CD4-positive, alpha-beta T cell (primary cell): ENCODE measurements at places on chromosomes 2 and 18.

DNA sequence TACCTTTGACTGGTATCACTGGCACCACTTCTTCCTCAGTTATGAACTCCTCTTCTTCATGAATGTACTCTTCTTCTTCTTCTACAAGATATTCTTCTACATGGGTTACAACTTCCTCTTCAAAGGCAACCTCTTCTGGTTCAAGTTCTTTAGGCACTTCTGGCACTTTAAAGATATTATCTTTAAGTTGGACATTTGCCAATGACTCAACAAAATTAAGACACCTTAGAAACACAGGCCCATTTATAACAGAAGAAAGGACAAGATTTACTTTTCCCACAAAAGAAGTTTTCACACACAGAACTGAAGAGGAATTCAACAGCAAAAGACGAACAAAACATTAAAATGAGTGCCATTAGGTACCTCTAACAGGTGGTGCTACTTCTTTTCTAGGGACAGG is 127.3 kb downstream of the TTN start:
- DNase-seq, result no peak

DNA sequence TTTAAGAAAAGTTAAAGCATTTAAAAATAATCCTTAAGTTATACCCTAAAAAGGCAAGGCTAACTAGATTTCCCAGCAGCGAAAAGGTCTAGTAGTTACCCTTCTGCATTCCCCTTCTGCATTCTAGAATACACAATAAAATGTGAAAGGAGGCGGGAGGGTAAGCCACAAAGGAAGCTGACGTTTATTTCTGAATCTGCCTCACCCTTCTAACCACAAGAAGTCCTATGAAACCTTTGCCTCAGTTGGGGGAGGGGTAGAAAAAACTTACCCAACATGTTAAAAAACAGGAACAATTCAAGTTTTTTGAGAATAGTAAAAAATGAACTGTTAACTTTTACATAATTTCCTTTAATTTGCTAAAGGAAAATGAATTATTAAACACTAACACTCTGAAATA is 11.3 kb downstream of the STK17B start:
- DNase-seq, result no peak

- no peak for DNase-seq
Observed at GRCh38 chr2:69181806-69182427, 168.9 kb downstream of the ANTXR1 start.

DNA sequence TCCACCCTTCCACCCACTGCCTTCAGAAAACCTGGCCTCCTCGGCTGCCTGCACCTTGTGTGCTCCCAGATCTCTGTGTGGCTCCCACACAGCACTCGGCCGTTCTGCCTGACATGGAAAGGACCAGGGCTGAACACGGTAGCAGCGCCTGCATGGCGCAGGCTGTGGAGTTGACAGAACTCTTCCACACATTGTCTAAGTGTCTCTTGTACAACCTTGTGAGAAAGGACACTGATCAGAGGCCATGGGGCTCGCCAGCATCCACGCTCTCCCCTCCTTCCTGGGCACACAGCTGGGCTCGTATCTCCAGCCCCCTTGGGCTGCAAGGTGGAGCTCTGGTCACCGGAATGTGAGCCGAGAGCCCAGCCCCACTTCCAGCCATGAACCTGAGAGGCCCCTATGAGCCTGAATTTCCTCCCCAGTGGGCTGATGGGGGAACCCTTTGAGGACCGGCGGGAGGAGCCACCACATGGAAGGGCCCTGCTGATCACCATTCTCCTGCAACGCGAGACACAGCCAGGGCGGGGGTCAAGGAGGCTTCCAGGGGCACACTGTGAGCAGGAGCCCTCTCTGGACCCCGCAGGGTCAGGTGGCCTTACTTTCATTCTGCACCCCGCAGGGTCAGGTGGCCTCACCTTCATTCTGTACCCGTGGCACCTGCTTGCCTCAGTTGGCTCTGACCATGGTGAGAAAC is 314.2 kb upstream of the MYT1L start:
- no peak for DNase-seq

DNA sequence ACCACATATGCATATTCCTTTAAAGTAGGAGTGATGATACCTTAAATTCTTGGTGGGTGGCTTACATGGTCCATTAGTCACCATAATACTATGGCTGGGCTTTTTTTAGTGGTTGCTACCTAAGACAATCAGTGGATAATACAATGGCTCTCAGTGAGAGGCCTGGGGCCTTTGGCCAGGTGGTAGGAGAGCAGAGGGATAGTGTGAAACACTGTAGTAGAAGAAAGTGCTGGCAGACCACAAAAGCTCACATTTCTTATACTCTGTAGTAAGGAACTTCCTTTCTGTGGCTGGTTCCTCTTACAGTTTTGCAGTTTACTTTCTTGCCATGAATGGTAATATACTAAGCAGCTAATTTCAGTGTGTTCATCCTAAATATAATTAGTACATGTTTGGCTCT is 583.5 kb downstream of the XIRP2 start:
- no peak for DNase-seq

GRCh38 chr2:208179028-208179609 is 10.7 kb downstream of the C2orf80 start:
- no peak for DNase-seq

- DNase-seq, result no peak
Observed at GRCh38 chr18:13070460-13070859, 79.3 kb downstream of the CEP192 start.

DNA sequence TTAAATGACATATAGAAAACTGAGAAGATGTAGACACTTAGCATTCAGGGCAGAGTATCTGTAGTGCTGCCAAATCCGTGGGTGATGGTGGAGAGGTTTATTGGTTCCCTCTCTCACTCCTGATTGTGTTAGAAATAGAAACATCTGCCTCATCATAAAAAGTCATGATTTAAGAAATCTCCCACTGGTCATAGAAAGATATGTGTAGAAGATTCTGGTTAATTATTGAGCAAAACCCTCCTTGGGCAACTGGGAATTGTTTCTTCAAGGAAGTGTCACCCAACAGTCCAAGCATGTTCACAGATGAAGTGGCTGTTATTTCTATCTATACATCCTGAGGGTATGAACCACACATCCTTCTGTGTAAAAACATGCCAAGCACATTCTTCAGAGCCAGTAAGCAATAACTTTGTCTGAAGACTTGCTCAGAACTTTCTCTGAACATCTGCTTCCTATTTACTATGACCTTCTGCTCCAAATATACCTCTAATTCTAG is 33.6 kb upstream of the CHRNA1 start:
- DNase-seq, result no peak

DNA sequence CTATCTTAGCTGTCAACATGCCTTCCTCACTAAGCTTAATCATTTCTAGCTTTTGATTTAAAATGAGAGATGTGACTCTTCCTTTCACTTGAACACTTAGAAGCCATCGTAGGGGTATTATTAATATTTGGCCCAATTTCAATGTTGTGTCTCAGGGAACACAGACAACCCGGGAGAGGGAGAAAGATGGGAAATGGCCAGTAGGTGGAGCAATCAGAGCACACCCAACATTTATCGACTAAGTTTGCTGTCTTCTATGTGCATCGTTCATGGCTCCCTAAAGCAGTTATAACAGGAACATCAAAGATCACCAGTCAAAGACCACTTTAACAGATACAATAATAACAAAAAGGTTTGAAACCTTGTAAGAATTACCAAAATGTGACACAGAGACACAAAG is 110.2 kb downstream of the OLA1 start:
- no peak for DNase-seq

- no peak for DNase-seq
Observed at GRCh38 chr2:86037141-86037794, 68.4 kb downstream of the POLR1A start.

DNA sequence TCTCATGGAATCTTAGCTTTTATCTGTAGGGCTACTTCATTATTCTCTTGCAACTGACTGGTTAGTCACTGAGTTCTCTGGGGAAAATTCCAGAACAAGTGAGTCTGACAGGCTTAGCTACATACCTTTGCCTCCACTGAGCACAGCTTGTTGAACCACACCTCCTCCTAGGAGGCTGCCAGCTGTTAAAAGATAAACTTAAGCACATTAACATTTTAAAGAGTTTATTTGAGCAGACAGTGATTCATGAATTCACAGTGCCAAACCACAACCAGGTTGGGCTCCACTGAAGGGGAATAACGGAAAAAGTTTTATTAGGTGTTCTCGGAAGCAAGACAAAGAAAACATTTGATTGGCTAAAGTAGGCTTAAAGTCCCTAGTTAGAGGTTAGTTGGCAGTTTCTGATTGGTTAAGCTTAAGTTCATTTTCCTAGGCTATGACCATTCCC is 12.5 kb upstream of the SLC38A11 start:
- DNase-seq, result no peak

- no peak for DNase-seq
Observed at GRCh38 chr2:7693246-7694075, 776.2 kb downstream of the RNF144A start.

DNA sequence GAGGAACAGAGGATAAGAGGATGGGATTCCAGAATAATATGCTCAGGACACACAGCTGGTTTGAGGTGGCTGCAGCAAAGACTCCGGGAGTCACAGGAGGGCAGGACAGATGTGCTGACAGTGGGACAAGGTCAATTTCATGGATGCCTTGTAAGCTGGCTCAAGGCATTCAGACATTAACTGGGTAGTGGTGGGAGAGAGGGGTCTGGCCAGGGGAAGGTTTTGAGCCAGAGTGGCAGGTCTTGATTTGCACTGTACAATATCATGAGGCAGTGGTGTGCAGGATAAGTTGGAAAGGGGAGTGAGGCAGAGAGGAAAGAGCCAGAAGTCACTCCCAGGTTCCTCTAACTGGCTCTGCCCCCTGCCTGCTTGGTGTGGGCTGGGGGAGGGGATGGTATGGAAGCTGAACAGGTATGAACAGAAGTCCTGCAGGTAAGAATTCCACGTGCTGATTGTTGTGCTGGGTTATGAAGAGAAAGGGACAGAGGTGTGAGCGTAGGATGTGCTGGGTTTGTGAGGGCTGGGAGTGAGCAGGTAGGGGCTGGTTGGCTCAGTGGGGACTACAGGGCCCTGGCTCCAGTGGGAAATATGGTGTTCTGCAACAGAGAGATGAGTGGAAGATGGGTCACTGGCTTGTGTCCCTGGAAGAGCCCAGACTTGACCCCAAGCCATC is 141.7 kb upstream of the COPS8 start:
- DNase-seq, result no peak

- DNase-seq, result no peak
Observed at GRCh38 chr2:127864877-127865276, 6.9 kb upstream of the POLR2D start.

DNA sequence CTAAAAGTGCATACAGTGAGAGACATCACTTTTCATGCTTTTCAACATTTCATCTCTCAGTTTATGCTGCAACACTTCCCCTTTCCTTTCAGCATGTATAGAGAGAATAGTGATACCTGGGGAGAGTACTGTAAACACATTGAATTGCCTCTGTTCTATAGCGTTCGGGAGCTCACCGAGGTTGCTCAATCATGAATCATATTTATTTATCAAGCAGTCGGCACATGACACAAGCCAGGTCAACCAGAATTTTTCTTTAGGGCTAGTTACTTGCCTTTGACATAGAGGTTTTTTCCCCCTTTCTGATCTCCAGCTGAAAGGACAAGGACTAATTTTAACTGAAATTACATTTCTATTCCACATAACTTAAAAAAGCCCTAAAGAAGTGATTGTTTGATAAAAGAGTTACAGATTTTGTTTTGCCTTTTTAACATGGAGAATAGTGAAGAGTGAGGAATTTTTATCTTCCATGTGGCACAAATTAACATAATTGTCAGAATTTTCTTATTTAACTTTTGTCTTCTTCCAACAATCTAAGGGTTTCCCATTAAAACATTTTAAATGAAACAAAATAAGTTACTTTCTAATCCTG is 690.9 kb upstream of the TMEFF2 start:
- DNase-seq, result no peak

- DNase-seq, result no peak
Observed at GRCh38 chr2:32011485-32011960, 715 bp upstream of the MEMO1 start.

- no peak for DNase-seq
Observed at GRCh38 chr18:8718401-8718913, 13.1 kb downstream of the MTCL1 start.

DNA sequence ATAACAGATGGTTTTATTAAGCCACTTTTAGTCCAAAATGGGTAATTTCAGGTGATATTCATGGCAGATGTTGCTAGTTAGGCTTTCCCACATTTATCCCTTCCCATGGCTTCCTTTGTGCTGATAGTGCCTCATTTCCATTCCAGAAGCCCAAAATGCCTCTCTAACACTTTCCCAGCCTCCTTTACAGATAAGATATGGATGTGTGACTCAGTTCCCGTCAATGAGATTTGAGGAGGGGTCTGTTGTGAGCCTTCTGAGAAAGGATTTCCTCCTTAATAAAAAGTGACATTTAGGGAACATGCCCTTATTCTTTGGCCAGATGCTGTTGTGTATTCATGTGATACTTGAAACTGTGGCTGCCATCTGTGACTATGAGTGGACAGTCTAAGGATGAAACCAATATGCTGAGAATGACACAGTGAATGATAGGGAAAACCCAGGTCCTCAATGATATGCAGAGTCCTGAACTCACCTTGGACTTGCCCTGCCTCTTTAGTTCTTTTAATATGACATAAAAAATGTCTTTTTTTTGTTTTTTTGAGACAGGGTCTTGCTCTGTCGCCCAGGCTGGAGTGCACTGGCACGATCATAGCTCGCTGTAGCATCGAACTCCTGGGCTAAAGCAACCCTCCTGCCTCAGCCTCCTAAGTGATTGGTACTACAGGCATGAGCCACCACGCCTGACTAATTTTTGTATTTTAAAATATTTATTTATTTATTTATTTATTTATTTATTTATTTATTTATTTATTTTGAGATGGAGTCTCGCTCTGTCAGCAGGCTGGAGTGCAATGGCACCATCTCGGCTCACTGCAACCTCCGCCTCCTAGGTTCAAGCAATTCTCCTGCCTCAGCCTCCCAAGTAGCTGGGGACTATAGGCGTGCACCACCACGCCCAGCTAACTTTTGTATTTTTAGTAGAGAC is 5.8 kb upstream of the ACSL3 start:
- no peak for DNase-seq

DNA sequence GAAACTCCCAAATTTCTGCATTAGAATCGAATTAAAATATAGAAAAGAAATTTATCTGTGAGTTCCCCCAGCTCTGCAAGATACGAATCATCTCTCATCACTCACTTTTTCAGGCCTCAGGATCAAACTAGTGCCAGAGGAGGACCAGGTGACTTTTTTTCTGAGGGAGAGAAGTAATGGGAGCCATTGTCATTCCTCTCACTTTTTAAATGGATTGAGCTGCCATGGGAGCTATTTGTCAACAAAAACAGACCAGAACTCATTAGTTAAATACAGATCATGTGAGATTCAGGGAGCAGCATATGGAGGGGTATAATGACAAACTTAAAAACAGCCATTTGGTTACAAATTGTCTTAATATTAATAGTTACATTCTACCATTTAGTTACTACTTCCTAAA is 594.4 kb downstream of the DPP10 start:
- DNase-seq, result no peak

GRCh38 chr2:25400169-25400568 is 58.4 kb upstream of the DNMT3A start:
- no peak for DNase-seq
